CD4-positive, alpha-beta T cell treated with Interleukin-21 for 1 hour (primary cell): ENCODE measurements at places on chromosomes 13 and 19.

- DNase-seq = no peak
These were observed 211.1 kb downstream of the TEX29 start for GRCh38 chr13:111531505-111531904.

DNA sequence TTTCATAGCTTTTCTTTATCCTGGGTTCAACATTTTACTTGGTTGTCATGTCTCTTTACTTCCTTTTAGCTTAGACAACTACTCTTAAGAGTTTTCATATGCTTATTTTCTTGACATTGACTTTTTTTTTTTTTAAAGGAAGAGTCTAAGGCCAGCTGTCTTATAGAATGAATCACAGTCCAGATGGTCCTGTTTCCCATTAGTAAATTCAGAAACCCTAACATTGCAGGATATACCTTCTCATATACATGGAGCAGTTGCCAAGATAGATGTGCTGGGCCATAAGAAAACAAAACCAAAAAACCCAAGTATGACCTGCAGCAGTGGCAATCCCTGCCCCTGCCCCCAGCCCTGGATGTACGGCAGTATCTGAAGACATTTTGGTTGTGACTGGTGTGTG is 72.8 kb downstream of the COG3 start:
- DNase-seq = no peak

DNA sequence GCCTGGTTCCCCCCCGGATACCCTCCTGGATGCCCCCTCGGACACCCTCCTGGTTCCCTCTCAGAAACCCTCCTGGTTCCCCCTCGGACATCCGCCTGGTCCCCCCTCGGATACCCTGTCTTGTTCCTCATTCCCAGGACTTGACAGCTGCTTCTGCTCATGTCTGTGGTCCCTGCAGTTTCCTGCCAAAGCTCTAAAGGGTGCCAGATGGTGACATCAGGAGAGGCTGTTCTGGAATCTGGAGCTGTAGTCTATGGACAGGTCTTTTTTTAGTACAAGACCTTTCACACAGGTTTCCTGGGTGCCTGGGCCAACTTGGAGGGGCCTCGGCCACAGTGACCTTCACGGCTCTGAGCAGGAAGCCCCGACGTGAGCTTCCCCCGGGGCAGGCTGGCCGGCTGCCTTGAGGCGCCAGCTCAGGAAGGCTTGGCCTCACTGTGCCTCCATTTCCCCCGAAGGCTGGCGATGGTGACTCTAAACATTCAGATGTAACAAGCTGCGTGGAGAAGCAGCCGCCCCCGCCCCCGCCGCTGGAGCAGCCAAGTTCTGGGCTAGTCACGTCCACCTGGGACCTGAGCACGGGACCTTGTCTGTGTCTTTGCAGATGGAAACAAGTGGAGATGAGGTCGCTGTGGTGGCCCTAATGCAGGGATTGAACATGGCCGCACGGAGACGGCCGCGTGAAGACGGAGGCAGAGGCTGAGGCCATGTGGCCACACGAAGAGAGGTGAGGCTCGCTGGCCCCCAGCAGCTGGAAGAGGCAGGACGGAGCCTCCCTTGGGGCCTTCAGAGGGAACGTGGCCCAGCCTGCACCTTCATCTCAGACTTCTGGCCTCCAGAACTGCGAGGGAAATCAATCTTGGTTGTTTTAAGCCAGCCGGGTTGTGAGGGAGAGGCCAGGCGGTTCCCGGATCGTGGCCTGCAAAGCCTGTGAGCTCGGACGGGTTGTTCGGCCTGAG is 12.7 kb downstream of the SGTA start:
- no peak for DNase-seq

GRCh38 chr13:60175571-60175970 is 11.8 kb upstream of the DIAPH3 start:
- DNase-seq = no peak
